ENCODE measurements at places on chromosomes 5 and 9.
A peak's percentile ranks its signal among the peaks of the same experiment; 100 is the strongest.

DNA sequence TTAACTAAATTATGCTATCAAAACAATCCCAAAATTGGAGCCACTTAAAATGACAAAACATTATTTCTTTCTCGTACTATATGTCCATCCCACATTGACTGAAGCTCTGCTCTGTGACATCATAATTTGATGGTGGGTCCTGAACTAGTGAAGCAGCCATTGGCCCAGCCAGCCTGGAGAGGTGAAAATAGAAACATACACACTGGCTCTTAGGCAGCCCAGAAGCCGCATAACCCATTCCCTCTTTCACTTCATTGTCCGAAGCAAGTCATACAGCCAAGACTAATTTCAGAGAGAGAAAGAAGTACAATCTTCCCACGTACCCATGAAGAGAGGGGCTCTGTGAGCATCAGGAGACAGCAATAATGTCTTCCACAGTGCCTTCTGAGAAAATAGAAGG, 342.5 kb downstream of the NFIB start:
- no peak for DNase-seq

- DNase-seq = no peak
Observed at GRCh38 chr5:43772764-43773477, 169.9 kb downstream of the NNT start.

- DNase-seq = no peak
Observed at GRCh38 chr5:62786099-62786498, 207.5 kb downstream of the LRRC70 start.

DNA sequence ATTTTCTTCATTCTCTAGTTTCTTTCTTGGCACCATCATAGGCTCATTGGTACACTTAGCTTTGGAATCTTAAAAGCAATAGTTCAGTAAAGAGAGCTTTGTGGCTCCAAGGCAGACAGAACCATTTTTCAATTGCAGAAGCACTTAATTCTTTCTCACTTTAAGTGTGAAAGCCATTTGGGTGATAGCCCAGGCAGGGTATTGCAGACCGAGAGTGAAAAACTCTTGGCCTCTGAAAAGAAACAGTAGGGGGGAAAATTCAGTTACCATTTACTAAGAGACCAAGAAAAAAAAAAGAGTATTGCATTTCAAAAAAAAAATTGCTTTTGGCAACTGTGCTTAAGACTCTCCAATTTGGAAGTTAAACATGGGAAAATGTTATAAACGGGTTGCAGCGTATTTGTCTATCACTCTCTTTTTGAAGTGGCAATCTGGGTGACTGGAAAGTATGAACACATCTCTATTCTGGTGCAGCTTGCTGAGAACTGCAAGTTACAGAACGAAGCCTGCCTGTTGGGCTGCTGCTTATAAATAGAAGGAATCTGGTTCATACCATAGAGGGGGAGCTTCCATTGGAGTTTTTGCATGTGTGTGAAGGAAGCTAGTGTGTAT, 170.5 kb downstream of the TLE4 start:
- DNase-seq = no peak

- no peak for DNase-seq
Observed at GRCh38 chr9:110669433-110669832, 842 bp downstream of the MUSK start.

- no peak for DNase-seq
Observed at GRCh38 chr5:178899289-178899688, 3.6 kb downstream of the ZFP2 start.

DNA sequence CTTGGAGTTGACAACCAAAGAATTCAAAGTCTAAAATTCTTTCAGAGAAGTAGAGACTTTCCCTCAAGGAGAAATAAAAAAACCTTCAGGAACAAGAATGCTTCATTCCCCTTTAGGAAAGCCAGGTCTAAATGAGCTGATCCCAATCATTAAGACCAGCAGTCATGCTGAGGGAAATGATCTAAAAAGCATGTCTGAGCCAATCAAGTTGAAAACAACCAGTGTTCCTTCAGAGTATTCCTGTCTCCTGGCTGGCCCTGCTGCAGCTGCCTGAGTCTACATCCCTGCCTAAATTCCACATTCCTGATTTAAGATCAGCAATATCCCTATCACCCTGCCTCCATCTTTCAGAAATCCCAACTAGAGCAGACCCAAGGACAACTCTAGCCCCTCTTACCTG, 244.5 kb downstream of the PLK2 start:
- DNase-seq = no peak

- no peak for DNase-seq
Observed at GRCh38 chr9:133976191-133976861, 15.8 kb downstream of the VAV2 start.

GRCh38 chr5:4780633-4781032, 359.5 kb upstream of the ADAMTS16 start:
- no peak for DNase-seq

DNA sequence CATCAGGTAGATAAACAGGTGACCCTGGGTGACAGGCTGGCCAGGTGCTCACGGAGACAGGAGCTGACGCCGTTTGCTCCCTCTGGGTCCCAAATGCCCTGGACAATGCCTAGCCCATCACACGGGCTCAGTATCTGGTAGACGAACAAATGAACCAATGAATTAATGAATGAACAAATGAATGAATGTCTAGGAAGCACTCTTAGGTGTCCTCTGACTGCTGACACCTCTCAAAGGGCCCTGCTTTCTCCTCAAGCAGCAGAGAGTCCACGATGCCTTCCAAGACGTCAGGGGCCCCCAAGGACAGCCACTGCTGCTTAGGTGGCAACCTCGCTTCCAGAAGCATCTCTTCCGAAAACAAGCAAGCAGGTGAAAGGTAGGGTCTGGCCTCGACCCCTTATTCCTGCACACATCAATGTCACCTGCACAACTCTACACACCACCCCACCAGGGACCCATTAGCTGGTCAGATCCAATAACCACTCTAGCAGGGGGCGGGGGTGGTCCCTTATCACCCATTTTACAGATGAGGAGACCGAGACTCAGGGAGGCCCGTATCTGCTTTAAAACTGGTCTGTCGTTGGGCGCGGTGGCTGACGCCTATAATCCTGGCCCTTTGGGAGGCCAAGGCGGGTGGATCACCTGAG, 45.2 kb downstream of the VAV2 start:
- DNase-seq = no peak

DNA sequence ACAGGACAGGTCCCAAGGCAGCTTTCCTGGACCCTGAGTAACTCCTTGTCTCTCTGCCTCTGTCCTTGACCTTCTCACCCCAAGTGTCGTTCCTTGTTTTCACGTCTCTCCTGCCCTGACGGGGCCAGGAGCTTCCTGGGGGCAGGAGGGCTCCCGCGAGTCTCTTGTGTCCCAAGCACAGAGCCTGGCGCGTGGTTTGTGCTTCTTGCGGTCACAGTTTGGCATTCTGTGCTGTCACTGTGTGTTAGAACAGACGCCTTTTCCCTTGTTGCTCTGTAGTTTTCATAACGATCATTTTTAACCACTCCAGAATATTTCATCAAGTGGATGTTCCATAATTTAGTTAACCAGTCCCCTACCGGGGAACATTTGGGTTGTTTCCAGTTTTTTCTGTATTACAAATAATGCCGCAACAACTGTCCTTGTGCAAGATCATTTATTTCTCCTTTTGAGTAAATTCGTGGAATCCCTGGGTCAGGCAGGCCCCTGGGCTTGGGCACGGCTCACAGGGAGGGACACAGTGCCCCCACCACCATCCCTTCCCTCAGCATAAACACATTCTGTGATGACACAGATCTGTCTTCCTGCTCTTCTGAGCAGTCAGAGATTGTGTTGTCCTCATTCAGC, 71.9 kb downstream of the TSPAN17 start:
- DNase-seq = no peak

GRCh38 chr5:71932655-71933338, 174.5 kb upstream of the MAP1B start:
- DNase-seq = no peak

DNA sequence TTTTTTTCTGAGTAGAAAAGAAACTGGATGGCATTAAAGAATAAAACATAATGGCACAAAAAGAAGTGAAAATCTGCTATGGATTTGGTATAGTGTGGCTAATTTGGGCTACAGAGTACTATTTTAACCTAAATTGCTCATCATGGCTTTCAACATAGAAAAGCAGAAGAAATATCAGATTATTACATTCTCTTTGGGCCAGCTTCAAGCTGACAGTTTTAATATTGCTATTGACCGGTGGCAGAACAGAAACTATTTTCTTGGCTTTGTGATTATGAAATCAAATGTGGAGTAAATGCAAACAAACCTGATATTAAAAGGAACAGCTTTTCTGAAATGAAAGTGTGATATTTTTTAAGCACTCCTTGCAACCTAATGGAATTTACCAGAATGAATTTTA, 301.5 kb downstream of the EPB41L4A start:
- DNase-seq = no peak

- DNase-seq = no peak
Observed at GRCh38 chr5:88740604-88741185, 142.3 kb downstream of the MEF2C start.

GRCh38 chr9:93406371-93406770, 45.1 kb upstream of the FAM120A start:
- DNase-seq = no peak

- no peak for DNase-seq
Observed at GRCh38 chr5:121315786-121316185, 535.9 kb upstream of the FTMT start.

- no peak for DNase-seq
Observed at GRCh38 chr5:53087621-53088121, 21.9 kb downstream of the MOCS2 start.

GRCh38 chr5:138870611-138871010, 4.5 kb downstream of the LRRTM2 start:
- DNase-seq = no peak

DNA sequence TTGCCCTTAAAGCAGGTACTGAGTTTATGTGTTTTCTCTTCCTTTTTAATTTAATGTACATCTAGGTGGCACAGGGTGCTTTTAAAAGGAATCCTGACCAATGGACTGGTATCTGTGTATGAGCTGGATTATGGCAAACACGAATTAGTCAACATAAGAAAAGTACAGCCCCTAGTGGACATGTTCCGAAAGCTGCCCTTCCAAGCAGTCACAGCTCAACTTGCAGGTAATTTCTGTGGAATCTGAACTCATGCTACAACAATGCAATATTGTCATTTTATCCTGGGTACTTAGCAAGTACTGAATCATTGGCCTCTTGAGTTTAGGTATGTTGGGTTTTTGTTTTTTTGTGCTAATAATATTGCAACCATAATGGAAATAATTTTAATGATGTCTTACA, 14.4 kb upstream of the TMOD1 start:
- no peak for DNase-seq

GRCh38 chr5:115313052-115313451, 16.6 kb upstream of the CCDC112 start:
- DNase-seq = no peak

DNA sequence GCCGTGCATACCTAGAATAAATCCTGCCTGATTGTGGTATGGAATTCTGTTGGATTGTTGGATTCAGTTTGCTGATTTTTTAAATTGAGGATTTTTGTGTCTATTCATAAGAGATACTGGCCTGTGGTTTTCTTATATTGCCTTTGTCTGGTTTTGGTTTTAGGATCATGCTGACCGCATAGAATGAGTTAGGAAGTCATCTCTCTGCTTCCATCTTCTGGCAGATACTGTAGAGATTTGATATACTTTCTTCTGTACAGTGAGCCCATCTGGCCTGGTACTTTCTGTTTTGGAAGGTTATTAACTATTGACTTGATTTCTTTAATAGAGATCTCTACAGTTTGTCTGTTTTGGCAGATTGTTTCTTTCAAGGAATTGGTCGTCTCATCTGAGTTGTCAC, 14.7 kb downstream of the CEP72 start:
- no peak for DNase-seq

DNA sequence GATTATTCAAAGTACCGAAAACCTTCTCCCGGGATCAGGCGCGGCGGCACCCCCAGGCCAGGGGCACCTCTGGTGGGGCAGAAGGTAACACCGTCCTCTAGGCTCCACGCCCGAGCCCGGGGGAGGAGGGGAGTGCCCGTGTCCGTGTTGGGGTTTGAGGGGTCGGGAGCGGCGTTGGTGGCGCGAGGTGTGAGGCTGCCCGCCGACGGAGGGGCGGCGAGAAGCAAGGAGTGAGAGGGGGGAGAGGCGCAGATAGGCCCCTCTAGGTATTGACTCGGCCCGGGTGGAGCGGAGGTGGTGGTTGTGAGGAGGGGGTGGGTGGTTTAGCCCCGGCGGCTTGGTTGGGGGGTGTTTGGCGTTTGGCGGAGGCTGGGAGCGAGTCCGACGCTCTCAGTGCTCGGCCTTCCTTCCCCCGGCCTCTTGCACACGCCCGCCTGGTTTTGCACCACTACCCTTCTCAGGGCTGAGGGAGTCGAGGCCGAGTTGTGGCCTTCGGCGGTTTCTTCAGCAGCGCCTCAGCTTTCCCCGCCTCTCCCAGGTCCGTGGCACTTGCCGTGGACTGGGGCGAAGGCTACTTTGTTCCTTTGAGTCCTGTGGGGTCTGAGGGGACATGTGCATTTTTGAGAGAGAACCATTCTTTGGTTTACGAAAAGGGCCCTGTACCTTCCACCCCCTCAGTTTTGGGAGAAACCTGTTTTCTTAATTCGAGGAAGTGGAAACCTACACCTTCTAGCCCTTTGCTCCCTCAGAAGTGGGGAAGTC, 450 bp downstream of the GPBP1 start:
- DNase-seq = peak; percentile 20

GRCh38 chr5:75199946-75200345, 36.7 kb downstream of the ANKRD31 start:
- DNase-seq = no peak

DNA sequence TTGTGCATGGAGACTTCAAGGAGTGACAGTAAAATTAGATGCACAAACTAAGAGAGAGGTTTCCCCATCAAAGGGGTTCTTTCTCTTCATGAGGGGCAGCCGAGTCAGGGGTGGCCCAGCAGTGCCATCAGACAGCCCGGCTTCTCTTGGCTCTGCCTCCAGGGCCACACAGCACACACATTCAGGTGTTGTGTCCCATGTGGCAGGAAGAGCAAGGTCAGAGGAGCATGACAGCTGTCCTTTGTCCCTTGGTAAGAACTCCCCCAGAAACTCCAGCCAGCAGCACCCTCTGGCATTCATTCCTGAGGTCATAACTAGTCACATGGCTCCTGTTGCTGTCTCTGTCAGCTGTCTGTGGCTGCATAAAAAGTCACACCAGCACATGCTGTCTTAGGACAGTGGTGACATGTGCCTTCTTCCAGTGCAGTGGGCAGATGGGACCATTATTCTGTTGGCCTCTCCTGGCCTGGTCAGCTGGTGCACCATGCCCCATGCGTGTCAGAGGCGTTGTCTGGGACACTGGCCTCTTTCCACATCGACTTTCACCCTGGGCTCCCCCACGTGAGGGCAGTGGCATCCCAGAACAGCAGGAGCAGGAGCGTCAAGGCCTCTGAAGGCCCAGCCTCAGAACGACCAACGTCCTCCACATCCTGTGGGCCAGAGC, 78.4 kb upstream of the OTULINL start:
- DNase-seq = no peak

Data from stimulated activated CD4-positive, alpha-beta T cell treated with anti-CD3 and anti-CD28 coated beads, Interleukin-4, amount 100 ng/mL, for 48 hours (primary cell).